ENCODE measurements at places on chromosomes 3 and 15.

GRCh38 chr3:69116897-69117296 lies 5.5 kb downstream of the LMOD3 start:
- DNase-seq, result no peak

GRCh38 chr3:126554560-126555525 lies 3.9 kb downstream of the C3orf22 start:
- DNase-seq, result no peak

- DNase-seq, result no peak
Observed at GRCh38 chr3:160482796-160483195, 33.2 kb upstream of the TRIM59 start.

GRCh38 chr3:73600293-73600938 lies 24.3 kb downstream of the PDZRN3 start:
- DNase-seq, result no peak

DNA sequence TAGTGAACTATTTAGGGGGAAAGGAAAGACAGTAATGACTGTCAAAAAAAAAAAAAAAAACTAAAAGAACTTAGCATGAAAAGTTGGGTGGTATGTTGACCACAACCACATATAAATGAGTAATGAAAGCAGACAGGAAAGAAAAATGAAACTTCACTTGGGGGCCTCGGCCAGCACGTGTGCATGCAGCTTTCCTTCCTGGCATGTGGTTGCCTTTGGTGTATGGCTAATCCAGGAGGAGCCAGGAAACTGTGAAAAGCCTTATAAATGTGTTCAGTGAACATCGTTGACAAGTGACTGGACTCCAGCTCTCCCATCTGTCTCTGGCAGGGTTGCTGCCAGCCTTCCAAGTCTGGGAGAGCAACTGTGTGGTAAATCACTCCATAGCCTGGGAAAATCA lies 195.1 kb downstream of the DTWD1 start:
- no peak for DNase-seq

DNA sequence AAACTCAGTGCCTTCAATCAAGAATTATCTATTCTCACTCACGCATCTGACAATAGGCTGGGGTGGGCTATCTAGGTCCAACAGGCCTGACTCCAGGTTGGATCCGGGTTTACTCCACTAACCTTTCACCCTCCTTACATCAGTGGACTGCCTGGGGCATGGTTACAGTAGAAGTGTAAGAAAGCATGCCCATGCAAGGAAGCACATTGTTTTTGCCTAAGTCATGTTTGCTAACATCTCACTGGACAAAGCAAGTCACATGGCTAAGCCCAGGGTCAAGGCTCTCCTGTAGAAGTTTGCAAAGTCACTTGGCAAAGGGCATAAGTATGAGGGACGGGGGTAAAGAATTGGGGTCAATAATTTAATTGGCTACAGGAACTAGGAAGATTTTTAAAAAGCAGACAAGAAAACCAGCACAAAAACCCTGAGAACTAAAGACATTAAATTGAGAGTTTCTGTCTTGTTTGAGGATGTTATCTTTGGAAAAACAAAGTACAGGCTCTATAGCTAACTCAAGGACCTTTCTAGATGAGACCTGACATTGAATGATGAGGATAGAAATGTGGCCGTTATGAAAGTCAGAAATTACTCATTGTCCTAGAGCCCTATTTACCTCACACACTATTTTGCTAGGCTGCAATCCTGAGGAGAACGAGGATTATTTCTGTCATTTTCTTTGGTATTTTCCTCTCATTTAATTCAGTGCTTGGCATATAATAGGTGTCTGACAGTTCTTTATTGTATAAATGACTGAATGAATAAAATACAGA lies 214.2 kb downstream of the IL20RB start:
- no peak for DNase-seq

GRCh38 chr15:64792282-64792681 lies 16.9 kb upstream of the RBPMS2 start:
- no peak for DNase-seq

DNA sequence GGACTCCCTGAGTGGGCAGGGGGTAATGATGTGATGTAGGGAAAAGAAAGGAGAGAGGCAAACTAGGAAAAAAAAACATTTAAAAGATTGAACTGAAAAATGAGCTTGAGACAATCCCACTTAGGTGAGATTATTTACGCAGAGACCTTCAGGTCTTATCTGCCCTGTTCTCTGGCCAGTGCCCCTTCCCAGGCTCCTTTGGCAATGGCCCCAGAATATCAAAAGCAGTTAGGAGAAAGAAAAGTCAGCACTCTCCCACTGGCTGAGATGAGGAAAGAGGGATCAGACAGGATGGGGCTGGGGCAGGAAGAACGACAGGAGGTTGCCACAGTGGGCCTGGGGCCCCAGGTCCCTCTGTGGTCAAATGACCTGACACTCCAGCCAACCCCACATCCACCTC lies 105.4 kb downstream of the MEGF11 start:
- no peak for DNase-seq

- no peak for DNase-seq
Observed at GRCh38 chr3:114674036-114674435, 380.2 kb downstream of the TIGIT start.

DNA sequence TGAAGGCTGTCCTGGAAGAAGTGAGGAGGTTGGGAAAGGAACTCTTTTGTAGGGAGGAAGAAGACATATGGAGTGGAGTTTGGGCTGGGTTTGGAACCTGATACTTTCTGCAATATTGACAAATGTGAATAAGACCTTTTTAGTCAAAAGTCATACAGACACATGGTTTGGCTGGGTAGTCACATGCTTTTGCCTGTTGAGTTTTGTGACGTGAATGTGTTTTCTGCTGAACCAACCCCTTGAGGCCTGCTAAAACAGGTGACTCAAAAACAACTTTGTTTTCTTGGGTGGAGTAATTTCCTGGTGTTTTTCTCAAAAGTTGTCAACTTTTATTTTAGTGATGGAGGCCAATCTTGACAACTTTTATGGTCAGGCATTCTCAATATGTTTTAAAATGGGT lies 39.4 kb upstream of the CCR4 start:
- no peak for DNase-seq

DNA sequence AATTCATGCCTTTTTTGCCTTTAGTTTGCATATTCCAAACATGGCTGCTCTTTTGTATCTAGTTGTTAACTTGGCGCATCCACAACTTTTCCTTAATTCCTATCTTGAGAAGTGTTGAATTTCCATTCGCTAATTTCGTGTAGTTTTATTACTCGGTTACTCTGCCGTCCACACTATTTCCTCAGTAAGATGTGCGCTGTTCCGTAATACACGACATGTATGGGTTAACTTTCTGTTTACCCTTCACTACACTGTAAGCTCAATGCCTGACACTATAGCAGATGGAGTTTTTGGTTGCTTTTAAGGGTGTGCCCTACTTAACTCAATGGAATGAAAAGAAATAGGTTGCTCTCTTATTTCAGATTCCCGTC lies 724 bp downstream of the RPSA start:
- no peak for DNase-seq

DNA sequence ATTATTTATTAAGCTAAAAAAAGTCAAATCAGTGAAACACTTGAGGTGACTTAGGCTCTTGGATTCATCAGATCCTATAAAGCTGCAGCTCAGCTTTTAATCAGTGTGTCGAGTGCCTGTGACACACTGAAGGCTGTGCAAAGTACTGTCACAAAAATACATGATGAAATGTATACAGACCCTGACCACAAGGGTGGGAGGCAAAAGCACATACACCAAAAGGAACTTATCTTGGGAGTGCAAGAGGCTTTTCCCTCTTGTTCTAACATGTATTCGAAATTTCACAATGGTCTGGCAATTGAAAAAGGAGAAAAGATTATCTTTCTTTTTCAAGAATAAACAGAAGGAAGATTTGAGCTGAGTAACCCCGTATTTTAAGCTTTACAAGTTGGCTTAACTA lies 35.9 kb downstream of the VGLL4 start:
- DNase-seq, result no peak

DNA sequence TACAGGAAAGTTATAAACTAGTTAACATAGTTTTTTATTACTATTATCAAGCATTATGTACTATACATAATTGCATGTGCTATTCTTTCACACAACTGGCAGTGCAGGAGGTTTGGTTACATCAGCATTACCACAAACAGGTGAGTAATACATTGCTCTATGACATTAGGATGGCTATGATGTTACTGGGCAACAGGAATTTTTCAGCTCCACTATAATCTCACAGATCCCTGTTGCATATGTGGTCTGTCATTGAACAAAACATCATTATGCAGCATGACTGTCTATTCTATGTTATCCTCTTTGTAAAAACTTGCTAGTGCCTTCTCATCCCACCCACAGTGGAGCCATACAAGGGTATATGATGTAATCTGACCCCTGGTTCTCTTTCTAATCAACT lies 36.5 kb upstream of the PDZRN3 start:
- no peak for DNase-seq

DNA sequence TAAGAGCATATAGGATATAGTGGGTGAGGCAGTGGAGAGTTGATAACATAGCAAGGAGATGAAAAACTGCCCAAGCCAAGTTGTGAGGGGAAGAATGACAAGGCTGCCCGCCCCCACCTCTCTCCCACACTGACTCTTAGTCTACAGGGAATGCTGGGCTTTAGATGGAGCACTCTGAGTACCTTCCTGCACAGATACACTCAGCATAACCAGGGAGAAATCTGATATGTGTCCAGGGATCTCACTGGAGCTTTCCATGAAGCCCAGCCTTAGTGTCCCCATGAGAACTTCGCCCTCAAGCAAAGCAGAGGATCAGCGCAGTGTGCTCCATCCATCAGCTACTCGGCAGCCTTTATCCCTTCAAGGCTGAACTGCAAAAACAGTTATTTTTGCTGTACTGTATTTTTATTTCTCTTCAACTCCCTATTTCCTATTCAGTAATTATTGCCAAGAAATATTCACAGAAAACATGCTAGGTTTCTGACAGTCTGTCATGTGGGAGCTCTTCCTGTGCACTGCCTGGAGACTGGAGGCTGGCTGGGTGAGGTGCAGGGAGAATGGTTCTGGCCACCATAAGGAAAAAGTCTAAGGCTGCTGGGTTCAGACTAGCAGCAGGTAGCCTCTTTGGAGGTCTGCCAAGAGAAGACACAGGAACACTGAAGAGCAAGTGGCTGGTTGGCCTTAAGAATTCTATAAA lies 475.2 kb upstream of the PPP2R3A start:
- DNase-seq, result no peak

- DNase-seq, result no peak
Observed at GRCh38 chr15:52737720-52738119, 52.4 kb downstream of the ONECUT1 start.

DNA sequence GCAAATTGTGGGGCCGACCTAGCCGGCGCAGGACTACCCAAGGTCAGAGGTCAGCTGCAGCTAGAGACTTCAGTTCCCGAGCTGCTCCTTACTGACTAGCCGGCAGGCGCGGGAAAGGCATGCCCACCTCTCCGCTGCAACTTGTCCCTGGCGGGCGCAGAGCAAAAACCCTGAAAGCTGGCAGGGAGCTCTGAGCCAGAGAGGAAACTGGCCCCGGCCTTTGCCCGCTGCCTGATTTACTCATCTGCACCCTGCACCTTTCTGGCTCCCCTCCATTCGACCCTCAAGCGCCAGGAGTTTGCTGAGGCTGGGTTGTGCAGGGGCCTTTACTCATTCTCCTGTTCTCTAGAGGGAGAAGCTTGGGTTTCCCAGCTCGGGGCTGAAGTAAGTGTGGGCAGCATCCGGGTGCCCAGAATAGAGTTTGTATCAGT lies 1.5 kb downstream of the ZIC4 start:
- no peak for DNase-seq

- DNase-seq, result no peak
Observed at GRCh38 chr3:40321818-40322217, 12.3 kb downstream of the EIF1B start.

- no peak for DNase-seq
Observed at GRCh38 chr15:39092354-39092753, 488.5 kb upstream of the THBS1 start.

- no peak for DNase-seq
Observed at GRCh38 chr15:49052662-49053061, 6.4 kb upstream of the SECISBP2L start.

DNA sequence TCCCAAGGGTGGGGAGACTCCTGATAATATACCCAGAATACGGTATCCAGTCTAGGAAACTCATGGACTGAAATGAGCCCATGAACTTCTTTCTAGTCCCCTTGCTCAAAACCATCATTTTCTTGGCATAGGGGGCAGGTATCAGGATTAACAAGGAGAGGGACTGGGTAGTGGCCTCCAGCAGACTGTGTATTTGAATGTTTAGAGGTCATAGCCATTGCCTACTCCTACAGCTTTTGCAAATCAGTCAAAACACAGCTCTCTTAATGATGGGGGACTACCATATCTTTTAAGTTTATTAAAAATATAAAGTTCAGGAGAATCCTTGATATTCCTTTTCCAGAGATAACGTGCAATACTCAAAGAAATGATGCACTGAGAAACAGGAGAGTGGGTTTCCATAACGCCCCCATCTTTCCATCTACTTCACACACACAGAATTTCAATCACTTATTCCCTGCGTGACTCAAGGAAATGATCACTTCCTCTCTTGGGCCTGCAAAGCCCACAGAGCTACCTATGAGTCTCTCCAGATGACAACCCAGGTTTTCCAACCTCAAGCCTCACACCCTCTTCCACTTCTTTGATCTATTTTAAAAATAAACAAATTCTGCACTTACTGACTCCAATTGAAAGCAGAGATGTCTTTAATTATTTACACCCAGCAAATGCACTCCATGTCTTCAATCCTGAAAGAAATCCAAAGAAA lies 584.0 kb upstream of the LMCD1 start:
- DNase-seq, result no peak

DNA sequence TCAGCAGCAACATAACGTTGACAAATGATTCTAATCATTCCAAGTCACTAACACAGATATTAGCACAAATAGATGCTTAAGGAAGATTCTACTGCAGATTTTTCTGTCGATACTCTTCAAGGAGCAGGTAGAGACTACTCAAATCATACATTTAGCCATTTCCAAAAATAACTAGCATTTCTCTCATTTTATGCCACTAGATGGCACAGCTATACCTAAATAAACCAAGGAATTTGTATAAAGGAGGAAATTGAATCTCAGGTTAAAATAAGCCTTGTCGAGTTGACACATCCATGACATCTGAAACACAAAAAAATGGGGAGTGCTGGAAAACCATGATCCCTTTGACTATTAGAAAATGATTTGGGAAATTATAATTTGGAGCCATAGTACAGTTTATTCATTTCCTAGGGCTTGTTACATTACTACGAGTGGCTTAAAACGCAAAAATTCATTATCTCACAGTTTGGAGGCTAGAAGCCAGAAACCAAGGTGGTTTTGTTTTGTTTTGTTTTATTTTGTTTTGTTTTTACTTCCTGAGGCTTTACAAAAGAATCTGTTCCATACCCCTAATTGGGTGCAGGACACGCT lies 59.5 kb upstream of the STRIT1 start:
- DNase-seq, result no peak

- no peak for DNase-seq
Observed at GRCh38 chr15:25087137-25087536, 132.3 kb downstream of the SNRPN start.

DNA sequence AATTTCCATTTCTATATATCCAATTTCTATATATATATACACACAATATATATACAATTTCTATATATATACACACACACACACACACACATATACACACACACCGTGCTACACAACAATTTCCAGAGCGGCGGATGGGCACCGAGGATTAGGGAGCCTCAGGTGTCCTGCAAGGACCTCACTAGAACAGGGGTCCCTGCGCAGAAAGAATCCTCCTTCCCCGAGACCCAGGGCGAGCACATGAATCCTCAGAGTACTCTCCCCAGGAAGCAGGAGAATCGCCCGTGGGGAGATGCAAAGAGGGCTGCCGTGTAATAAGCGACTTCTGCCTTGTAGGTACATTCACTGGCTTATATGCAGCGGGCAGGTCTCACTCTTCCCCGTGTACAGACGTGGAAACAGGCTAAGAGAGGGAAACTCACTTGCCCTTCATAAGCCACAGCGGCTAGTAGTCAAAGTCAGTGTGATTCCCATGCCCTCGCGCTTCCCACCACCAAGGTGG lies 467 bp downstream of the PIF1 start:
- no peak for DNase-seq

All from CD4-positive, alpha-beta T cell treated with Interleukin-6 at 100 ng/mL for 8 hours (primary cell).